ENCODE measurements at places on chromosomes 16 and 17.
A peak's percentile ranks its signal among the peaks of the same experiment; 100 is the strongest.

DNA sequence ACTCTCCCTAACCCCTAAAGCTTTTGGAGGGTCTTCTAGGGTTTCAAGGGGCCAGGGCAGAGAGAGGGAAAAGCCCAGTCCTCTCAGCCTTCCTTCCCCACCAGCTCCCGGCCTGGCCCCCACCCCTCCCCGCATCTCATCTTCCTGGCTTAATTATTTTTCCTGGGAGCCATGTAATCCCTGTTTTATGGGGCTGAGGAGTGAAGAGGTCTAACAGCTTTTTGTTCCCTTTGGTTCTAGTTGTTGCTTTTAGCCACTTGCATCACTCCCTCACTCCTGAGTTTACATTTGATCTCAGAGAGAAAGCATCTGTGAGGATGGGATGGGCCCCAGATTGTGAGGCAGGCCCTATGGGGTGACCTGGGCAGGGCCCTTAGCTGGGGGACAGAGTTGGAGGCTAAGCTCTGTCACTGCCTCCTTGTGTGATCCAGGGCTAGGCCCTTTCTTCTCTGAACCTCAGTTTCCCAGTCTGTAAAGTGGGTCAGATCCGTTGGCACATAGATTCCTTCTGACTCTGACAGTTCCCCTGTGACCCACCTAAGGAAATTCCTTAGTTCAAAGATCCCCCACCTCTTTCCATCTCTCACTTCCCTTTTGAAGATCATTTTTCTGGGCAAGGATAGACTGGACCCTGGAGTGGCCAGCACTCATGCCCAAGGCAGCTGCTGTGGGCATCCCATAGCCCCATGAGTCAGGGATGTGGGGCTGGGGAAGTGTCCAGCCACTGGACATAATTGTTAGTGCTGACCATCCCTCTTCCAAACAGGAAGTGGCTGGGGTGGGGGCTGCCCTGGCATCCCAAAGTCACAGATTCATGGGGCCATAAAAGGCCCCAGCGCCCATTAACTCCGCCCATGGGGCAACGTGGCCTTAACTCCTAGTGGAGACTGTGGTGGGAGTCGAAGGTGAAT, 20.1 kb downstream of the UNC119 start:
- no peak for DNase-seq

GRCh38 chr16:12869698-12870427, 31.5 kb upstream of the SHISA9 start:
- DNase-seq = no peak

- no peak for DNase-seq
These were observed 7.6 kb downstream of the AIPL1 start for GRCh38 chr17:6427279-6427781.

DNA sequence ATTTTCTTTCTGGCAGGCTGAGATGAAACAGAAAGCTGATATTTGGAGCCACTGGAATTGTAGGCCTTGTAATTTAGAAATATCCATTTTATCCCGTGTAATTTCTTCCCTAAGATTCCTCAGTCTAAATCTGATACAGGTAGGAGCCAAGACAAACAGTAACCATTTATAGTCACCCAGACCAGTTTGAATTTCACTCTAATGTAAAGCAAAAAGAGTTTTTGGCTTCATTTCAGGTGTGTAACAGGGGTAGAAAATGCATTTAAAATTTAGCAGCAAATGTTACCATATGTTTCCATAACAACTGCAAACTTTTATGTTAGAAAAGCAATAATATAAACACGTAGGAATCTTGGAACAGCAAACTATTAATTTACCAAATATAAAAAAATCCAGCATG, 249.4 kb downstream of the FTO start:
- DNase-seq = no peak

- no peak for DNase-seq
These were observed 10.1 kb downstream of the SNX29 start for GRCh38 chr16:11986521-11987057.

DNA sequence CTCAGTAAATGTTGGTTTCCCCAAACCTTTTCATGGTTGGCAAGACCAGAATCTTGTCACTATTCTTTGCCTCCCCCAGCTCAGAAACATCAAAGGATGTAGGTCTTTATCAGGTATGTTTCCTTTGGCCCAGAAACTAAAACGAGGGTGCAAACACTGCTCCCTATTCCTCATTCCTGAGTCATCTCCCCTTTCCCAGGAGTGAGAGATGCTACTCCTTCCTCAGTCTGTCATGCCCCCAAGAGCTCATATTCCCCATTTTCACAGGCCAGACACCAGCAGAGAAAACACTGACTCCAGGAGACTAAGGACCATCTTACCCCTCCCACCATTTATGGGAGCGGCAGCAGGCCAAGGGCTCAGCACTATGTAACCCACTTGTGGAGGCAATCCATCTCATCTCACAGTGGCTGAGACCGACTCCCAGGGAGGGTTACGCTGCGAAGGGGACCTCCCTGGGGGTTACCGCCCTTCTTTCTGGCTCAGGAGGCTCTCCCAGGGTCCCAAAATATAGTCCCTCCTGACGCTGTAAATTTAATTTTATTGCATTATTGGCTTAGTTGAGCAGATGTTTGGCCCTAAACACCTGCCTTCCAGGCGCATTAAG, 1.5 kb downstream of the GEMIN4 start:
- no peak for DNase-seq

GRCh38 chr16:27109666-27110523, 43.2 kb downstream of the C16orf82 start:
- peak; percentile 93 for DNase-seq

- DNase-seq = peak; percentile 98
These were observed 33.7 kb upstream of the RPH3AL start for GRCh38 chr17:386141-386876.

DNA sequence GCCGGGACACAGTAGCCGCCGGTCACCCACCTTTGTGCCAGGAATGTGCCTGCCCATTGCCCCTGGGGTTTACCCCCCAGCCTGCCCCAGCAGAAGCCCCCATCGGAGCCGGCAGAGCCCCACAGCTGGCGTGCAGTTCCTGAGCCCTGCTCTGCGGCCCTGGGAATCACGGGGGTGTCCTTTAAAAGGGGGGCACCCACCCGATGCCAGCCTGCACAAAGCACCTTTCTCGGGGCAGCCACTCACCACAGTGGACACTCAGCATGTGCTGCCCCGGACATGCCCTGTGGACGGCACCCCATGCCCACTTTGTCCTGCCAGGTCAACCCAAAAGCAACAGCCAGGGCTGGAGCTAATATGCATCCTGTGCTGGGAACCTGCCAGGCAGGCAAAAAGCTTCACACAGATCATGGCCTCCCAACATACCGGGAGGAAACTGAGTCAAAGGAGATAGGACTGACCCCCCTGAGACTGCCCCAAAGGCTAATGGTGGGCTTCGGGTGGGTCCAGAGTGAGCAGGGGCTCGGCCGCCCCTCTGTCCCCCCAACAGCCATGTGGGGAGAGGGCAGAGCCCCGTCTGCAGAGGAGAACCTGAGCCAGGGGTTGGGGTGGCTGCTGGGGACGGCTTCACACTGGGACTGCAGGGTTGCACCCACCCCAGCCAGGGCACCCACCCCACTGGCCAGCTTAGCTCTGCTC, 45.8 kb upstream of the ZC3H18 start:
- DNase-seq = no peak

DNA sequence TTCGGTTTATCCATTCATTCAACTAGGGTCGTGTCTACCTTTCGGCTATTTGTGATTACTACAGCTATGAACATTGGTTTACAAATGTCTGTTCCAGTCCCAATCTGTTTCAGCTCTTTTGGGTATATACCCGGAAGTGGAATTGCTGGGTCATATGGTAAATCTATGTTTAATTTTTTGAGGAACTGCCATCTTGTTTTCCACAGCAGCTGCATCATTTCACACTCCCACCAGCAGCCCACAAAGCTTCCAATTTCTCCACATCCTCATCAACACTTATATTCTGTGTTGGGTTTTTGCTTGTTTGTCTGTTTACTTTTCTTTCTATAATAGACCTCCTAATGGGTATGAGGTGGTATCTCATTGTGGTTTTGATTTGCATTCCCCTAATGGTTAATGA, 48.7 kb upstream of the GINS3 start:
- DNase-seq = no peak

- DNase-seq = no peak
These were observed 13.2 kb downstream of the AANAT start for GRCh38 chr17:76480632-76481031.
